ENCODE measurements at places on chromosomes 6 and 20.

DNA sequence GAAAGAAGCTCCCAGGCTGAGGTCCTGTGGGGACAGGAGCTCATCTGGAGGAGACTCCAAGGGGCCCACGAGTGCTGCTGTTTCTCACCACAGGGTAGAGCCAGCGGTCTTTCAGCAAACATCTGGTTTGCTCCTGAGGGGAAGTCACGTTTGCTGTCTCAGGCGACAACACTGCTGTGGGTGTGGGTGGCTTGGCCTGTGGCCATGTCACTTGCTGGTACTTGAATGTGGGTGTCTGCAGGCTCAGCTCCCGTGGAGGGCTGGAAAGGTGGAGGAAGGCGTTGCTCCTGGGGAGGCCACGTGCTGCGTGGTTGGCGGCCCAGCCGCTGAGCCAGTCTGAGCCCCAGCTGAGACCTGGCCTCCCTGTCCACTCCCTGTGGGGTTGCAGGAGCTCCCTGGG is 52.8 kb upstream of the MPC1 start:
- DNase-seq = no peak

- no peak for DNase-seq
Observed at GRCh38 chr6:153673750-153674149, 365.3 kb upstream of the OPRM1 start.

- DNase-seq = no peak
Observed at GRCh38 chr20:7692478-7692877, 247.8 kb downstream of the HAO1 start.

DNA sequence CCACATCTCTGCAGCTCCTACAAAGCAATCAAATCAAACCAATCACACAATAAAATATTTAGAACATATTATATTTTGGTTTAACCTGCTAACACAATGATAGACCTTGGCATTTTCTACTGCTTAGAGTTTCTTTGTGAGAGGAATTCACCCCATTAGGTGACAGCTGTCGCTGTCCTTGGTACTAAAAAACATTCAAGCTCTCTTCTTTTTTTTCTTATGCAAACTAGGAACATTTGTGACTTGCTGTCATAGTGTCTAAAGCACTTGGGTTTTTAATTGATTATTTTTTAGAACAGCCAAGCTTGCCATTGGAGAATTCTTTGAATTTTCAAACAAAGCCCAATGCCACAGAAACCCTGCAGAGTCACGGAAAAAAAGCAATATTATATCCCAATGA is 46.4 kb downstream of the CNR1 start:
- DNase-seq = no peak

GRCh38 chr20:43983359-43983758 is 68.7 kb downstream of the TOX2 start:
- no peak for DNase-seq

DNA sequence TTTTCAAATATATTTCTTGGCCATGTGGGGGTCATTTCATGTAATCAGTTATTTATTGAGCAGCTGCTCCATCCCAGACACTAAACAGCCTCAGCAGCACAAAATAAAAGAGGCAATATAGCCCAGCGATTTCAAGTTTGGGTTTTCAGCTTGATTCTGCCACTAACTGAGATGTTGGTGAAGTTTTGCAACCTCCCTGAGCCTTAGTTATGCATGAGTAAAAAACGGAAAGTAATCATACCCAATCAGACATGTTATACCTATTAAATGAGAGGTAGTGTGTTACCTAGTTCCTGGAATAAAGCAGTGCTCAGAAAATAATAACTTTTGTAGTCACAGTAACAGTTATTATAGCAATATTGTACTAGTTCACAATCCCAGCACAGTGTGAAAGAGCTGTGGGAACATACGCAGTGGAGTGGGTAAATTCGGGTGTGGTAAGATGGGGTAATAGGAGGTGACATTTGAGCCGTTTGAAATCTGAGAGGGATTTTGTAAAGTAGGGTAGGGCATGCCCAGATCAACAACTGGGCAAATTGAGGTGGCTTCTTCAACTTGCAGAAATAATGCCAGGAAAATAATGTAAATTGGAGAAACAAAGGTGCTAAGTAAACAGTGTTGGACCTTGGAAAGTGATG is 1.5 kb downstream of the SLC9A8 start:
- DNase-seq = no peak

- no peak for DNase-seq
Observed at GRCh38 chr20:57680934-57681914, 28.6 kb downstream of the PMEPA1 start.

- no peak for DNase-seq
Observed at GRCh38 chr6:157563611-157564284, 182.8 kb downstream of the ZDHHC14 start.

- DNase-seq = no peak
Observed at GRCh38 chr20:37823296-37823980, 79.5 kb upstream of the VSTM2L start.

GRCh38 chr6:52176550-52176949 is 9.6 kb upstream of the IL17A start:
- DNase-seq = peak; percentile 99

GRCh38 chr6:165721356-165721755 is 58.3 kb upstream of the PDE10A start:
- no peak for DNase-seq

- no peak for DNase-seq
Observed at GRCh38 chr6:14134211-14134910, 16.8 kb downstream of the CD83 start.
